ENCODE measurements at places on chromosomes 5 and 9.

DNA sequence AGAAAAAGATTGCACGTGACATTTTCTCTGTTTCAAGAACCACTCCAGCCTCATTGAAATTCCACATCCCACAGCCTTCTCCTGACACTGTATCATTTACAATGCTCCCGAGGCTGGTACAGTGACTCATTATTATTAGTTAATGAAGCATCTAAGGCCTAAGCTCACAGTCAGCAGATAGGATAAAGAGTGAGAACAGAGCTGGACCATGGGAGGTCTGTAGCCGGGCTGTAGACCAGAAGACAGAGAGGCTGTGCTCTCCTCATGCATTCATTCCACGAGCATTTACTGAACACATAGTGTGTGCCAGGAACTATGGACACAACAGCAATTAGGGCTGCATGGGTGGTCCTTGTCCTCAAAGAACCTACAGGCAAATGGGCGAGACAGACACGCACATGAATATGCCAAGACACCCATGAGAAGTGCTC, 47.3 kb upstream of the GALNT10 start:
- DNase-seq = no peak

DNA sequence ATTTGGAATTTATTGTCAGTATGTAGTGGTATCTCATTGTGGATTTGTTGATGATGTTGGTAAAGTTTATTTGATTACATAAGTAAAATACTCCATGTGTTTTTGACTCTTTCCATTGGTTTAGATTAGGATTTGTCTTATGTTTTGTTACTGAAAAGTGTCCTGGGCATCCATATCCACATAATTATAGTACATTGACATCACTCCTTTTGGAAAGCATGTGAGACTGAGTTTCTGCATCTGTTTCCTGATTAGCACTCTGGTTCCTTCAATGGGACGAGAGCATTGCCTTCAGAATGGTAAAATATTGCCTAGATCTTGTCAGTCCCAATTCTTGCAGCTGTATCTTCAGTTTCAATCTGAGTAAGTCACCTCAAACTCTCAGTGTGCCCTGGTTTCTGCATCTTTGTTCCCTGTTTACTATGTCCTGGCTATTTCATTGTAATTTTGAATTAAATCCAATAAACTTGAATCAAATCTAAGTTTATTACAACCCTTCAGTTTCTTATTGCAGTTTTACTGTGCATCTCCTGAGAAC, 128.1 kb downstream of the FBXO38 start:
- no peak for DNase-seq

DNA sequence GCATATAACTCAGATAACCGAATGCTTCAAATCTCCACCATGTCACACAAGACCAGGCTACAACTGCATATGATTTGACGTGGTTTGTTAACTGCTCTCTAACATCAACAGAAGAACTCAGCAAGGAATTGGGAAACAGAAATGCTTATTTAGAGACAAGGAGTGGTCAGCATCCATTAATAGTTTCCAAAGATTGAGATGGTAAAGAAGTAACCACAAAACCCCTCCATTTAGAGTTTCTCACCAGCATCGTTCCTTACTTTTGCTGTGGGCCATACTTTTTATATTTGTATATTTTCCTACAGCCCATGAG, 25.2 kb downstream of the DPYSL3 start:
- DNase-seq = no peak

DNA sequence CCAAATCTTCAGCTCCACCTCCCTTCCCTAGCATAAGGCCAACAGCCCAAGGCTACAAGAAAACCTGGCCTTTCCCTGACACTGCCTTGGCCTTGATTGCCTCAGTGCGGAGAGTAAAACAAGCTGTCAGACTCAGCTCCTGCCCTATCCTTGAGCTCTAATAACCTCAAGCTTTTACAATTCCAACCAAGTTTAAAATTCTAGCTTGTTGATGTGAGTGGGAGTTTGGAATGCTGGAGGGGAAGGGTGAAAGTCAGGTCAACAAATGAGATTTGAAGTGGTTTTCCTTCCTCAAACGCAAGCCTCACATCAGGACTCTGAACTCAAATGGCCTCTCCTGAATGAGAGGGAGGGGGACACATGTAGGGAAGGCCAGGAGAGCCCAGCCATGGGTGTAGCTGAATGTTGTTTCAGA, 197.0 kb upstream of the VLDLR start:
- no peak for DNase-seq

DNA sequence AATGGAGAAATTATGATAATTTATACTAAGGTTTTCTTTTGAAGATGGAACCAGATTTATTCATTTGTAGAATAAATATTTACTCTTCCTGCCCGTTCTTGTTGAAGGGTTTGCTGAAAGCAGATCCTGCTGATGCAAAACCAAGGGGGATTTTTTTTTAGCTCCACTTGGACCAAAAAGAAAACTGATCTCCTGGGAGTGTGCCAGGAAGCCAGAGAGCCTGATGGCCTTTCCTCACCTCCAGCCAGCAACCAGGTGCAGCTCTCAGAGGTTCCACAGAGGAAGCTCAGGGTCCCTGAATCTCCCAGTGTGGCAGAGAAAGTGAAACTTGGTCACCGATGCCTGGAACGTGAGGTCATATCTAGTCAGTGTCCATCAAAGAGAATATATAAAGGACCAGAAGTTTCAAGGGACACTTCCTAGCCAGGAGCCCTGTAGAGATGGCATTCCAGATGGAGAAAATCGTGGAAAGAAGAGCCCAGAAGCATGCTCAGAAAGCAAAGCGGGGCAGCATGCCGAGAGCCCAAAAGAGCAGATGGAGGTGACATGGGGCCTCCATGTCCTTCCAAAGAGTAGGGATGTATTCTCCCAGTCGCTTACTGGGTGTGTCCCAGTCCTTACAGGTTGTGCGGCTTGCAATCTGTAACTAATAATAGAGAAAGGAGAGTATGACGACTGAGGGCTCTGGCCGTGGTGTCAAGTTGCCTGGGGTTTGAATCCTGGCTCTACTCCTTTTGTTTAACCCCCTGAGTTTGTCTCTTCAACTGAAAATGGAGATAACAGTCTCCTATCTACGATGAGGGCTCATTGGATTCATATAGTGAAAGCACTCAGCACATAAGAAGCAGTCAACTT, 12.2 kb downstream of the AFAP1L1 start:
- no peak for DNase-seq

DNA sequence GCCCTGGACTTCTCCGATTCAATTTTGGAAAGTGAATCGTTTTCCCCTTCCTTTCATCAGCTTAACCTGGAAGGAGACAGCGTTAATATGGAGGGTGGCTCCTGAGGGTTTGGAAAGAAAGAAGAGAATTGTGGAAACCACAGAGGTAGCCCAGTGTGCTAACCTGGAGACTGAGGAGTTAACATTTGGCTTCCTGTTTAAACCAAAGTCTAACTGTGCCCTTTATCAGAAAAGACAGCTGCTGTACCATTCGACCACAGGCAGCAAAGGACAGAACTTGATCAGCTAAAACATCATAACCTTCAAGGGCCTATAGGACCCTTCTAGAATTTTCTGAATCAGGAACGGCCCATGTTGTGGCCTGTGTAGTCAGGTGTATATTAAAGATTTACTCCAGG, 735 bp downstream of the IDNK start:
- no peak for DNase-seq

- no peak for DNase-seq
These were observed 357.1 kb downstream of the TRIM32 start for GRCh38 chr9:117044241-117044640.

DNA sequence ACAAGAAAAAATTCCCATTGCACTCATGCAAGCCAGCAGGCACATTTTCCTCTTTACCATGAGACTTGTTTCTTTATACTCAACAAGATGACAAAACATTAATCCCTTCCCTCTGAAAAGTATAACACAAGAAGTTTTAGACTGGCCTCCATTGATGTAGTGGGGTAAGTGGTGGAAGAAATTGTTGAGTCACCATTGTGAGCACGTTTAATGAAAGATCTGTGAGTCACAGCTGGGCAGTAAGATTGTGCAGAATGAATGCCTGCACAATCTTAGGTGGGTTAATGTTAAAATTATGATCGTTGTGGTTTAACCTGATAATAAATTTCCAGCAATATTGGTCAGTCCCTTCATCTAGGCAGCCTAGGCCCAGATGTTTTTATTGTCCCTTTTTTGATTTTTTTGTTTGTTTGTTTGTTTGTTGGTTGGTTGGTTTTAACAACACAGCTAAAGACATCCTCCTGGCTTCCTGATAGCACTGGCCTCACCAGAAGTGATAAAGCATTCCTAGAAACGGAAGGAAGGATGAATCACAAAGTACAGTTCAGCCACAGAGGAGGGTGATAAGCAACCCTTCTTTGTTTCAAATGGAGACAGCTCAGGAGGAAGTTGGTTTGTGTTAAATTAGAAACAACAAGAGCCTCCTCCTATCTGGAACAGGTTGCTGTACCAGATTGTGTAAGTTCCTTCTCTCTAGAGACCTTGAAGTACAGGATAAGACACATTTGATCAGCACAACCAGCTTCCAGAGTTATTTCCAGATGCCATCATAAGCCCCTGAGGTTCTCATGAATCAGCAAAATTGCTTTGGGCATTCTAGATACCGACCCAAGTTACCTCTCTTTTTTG, 40.3 kb downstream of the SLC24A2 start:
- no peak for DNase-seq

DNA sequence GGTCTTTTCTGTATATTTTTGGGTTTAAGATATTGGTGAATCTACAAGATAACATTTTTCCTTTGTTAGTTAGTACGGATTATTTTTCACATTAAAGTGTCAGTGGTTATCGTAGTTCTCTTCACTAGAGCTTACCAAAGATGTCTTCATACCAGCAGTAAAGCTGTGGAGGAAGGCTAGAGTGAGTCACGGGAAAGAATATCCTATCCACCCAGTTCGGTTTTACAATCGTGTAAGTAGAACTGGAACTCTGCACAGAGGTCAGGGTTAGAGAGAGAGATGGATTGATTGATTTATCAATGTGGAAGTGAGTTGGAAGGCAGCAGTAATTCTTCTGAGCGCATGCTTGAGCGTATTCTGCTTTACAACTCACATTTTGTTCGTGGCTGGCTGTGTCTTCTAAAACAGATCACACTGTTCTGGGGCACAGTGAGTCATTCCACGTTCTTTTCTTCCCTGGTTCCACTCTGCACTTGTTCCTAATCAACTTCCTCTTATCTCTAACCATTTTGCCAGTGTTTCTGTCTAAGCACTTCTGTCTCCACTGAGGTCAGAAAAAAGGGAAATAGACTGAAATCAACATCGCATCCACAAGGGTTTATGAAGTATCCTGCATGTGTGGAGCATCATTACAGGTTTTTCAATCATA, 86.5 kb upstream of the ARRDC3 start:
- peak; percentile 21 for DNase-seq

GRCh38 chr9:27595733-27596132, 22.5 kb upstream of the C9orf72 start:
- DNase-seq = no peak

- no peak for DNase-seq
These were observed 8.3 kb downstream of the RFX3 start for GRCh38 chr9:3517377-3518048.

- DNase-seq = no peak
These were observed 33.4 kb downstream of the FAM81B start for GRCh38 chr5:95424526-95424925.
